H1 (cell line): ENCODE measurements at places on chromosomes 6 and 20.

DNA sequence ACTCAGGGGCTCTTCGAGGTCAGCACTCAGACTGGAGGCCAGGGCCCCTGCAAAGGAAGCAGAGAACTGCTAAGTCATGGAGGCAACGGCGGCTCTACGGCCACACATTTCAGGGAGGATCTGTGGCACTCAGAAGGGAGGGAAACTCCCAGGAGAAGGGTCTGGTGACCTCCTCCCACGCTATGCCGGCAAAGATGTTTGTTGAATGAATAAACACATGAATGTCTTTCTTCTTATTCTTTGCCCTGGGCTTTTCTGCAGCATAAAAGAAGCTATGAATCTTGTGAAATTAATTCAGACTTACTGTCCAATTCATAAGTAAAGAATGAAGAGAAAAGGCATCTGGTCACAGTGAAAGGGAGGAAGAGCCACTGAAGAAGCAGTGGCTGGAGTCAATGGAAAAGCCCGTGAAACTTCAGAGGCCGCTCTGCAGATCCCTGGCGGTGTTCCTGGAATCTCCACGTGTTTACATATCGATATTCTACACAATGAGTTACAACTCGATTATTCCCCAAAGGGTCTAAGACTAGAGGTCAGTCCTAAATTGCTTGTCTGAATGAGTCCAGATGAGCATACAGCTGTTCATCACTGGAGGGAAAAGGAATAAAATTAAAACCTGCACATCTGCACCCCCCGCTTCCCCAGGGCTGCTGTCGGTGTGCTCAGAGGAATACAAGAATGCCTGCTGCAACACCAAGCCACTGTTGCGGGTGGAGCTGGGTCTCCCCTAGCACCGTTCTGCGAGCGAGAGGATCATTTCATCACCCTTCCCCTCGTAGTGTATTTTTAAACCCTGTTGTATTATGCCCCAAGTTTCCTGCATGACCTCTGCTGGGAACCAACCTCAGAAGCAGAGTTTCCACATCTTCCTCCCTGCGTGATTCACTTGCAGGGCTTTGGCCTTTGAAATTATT is 25.6 kb downstream of the INSM1 start:
- no peak for DNase-seq

DNA sequence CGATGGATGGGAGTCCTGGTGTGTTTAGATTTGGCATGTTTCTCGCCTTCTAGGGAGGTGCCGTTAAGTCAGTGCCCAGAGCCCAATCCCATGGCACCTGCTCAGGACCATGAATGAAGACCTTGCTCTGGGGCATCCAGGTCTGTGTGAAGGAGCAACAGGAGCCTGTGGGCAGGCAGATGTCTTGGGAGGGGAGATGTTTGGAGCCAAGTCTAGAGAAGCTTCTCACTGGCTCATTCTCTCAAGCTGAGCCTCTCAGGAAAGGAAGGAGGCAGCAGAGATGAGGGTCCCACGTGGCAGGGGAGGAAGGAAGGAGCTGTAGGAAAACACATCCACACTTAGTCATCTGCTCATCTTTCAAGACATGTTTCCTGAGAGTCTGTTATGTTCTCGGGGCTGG is 9.5 kb upstream of the SIRPB1 start:
- no peak for DNase-seq

DNA sequence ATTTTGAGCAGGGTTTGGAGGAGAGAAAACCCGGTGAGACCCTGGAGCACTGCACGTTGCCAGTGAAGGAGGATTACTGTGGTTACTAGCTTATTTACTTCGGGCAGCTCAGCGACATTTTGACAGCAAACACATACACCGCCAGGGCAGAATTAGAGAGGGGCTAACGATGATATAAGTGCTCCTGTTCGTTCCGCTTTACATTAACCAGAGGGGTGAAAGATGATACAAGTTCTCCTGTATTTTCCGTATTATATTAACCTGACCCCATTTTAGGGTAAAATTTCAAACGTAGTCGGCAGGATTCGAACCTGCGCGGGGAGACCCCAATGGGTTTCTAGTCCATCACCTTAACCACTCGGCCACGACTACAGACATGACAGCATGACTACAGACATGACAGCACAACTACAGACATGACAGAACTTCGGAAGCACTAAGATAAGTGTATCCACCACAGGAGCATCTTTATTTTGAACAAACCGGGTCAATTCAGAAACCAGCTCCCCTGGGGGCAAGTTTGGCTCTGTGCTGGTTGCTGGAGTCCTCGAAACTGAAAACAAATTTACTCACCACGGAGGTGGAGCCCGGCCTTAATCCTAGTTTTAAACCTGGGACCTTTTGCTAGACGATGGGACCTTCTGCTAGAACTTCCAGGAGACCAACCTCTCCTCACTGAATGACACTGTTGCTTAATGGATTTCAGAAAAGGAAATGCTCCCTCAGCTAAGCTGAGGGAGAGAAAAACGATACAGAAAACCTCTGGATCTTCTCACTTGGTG is 80.4 kb upstream of the ZNF184 start:
- peak; percentile 73 for DNase-seq

- DNase-seq, result no peak
Observed at GRCh38 chr6:24936641-24937317, 1.0 kb upstream of the RIPOR2 start.

- DNase-seq, result peak; percentile 90
Observed at GRCh38 chr6:31620586-31621319, at the start of gene PRRC2A. PRRC2A (plus strand) TSS chr6:31620715; CDS start chr6:31622790, 2,075 bp downstream.

GRCh38 chr6:33123732-33124524 is 48.1 kb downstream of the HLA-DPB1 start:
- no peak for DNase-seq

DNA sequence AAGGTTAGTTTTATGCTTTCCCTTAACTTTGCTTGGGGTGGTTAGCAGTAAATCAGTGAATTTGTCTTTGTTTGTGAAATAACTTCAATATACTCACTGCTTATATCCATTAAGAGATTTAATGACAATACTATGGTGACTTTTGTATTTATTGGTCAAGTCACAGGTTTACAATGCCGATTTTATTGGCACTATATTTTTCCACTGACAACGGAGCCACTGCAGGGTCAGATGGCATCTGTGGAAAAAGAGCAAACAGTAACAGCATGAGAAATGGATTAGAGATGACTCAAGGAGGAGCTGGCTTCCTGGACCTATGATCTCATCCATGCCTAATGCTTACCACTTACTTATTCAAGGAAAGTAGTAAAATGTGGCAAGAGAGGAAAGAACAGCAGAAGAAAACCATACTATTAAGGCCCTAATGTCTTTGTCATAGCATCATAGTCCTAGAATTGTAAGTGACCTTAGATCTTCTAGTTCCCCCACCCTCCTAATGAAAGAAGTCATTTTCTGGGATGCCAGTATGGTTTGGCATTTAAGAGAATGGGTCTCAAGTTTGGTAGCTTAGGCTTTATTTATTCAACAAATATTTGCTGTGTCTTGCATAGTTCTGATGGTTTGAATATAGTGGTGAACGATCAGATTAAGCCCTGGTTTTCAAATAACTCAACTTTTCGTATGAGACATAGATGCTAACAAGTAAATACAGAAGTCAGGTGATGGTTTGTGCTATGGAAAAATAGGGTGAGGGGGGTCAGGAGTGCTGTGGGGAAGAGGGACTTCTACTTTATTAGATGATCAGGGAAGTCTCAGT is 18.5 kb downstream of the RNF144B start:
- no peak for DNase-seq

DNA sequence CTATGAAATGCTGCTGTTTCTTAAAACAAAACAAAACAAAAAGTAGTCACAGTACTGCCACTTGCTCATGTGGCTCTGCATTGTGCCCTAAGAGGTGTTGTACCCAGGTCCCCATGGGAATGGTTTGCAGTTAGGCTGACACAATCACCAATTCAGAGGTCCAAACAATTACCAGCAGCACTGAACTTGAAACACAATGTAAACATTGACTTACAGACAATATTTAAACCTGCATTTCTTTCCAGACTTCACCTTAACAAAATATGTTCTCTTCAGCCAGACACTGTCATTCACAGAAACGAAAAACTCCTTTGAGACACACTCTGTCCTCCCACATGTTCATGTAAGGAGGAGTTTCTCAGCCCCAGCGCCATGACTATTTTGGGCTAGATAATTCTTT is 206.8 kb upstream of the ARG1 start:
- no peak for DNase-seq

GRCh38 chr20:46609043-46609442 is 42.2 kb downstream of the SLC13A3 start:
- DNase-seq, result no peak

- DNase-seq, result no peak
Observed at GRCh38 chr6:157585274-157586087, 204.5 kb downstream of the ZDHHC14 start.

GRCh38 chr6:36886950-36887618 is 1.3 kb downstream of the C6orf89 start:
- no peak for DNase-seq
